Left kidney (tissue), 8 donors: ENCODE measurements at places on chromosomes 11 and 22.

DNA sequence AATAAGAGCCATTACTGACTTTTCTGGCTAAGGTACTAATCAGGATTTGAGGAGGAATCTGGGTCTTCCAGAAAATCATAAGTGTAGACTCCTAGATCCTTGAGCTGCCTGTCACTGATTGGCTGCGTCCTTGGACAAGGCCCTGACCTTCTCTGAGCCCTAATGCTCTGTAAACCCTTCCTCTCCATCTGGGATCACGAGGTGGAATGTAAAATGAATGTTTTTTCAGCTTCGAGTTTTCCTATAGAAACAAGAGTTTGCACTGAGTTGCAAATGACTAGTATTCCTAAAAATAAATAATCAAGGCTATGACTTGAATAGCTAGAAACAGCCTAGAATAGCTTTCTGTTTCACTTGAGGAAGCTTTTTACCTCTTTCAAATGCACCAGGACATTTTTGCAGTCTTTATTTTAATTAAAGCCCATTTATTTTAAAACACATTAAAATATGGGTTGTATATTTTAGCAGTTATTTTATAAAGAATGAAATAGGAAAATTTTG is 1.1 kb upstream of the DIXDC1 start:
- DNase-seq: no peak

DNA sequence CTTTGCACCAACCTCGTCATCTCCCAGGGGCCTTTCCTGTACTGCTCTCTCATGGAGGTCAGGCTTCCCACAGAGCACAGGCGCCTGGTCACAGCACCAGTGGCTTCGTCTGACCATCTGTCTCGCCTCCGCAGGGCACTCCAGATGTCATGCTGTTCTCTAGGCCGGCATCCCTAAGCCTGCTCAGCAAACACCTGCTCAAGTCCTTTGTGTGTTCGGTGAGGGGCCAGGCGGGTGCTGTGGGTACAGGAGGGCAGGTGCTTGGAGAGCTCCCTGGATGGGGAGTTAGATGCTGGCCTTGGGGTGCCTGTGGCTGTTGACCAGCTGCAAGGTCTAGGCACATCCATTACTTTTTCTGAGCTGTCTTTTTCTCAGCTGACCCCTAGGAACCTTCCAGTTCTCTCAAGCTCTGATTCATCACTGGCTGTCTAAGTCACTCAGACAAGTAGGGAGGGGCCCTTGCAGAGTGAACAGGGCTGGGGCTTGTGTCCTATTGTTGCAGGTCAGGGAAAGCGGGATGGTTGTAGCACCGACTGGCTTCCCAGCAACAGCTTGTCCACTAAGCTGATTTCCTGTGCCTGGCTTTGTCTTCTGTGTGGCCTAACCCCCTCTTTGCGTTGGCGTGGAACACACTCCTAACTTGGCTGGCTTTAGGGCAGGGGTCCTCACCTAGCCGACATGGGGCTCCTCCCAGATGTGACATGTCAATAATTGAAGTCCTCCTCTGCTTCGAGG is 9.2 kb downstream of the CLDN5 start:
- no peak for DNase-seq

- no peak for DNase-seq
Observed at GRCh38 chr22:50301581-50301991, 5.9 kb downstream of the PLXNB2 start.

DNA sequence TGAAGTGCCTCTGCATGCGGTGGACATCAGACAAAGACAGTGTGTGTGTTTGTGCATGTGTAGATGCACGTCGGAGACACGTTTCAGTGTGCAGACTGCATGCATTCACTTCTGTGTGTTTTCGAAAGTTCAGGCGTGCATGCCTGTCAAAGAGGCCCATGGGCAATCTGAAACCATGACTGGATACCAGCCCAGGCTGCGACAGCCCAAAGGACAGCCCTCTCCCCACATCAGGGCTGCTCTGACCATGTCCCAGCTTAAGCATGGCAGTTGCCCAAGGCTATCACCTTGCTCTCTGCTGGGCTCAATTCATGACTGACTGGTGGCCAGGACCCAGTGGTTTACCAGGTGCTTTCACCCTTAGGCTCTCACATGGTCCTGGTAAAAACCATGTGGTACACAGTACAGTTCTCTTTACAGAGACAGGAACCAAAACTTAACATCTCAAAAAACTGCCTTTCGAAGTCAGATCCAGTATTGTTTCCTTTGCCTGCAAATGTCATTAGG is 423.7 kb upstream of the CADM1 start:
- no peak for DNase-seq

DNA sequence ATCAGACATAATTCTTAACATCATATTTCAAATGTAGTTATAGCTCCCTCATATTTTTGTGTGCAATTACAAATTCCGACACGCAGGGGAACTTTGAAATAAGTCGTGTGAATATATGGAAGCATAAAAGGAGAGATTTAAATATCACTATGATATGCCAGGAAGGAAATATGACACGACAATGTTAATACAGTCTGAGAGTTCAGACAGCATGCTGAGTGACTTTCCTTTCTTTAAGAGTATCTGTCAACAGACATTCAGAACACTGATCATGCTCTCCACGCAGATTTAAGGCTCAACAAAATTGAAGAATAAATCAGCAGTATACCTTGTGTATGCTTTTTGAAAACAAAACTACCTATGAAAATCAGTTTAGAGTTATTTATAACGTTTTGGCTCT is 232.6 kb upstream of the CARD18 start:
- no peak for DNase-seq

- DNase-seq: no peak
Observed at GRCh38 chr11:125001079-125001778, 47.2 kb downstream of the CCDC15 start.

DNA sequence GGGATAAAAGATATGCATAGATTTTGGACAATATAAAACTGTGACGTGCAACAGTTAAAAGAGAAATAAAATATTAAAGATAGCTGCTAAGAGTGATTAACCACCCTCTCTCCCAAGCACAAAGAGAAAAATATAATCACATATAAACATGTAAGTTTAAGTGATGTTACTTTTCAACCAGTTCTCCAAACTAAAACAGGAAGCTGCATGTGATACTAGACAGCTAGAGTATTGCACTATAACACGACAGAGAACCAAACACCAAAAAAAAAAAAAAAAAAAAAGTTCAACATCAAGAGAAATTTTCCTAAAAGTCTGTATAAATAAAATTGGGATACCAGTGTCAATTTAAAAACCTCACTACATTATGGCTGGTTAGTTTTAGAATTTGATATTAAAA is 79.1 kb downstream of the PICALM start:
- DNase-seq: no peak
